H1 (cell line): ENCODE measurements at places on chromosomes 2 and 18.

DNA sequence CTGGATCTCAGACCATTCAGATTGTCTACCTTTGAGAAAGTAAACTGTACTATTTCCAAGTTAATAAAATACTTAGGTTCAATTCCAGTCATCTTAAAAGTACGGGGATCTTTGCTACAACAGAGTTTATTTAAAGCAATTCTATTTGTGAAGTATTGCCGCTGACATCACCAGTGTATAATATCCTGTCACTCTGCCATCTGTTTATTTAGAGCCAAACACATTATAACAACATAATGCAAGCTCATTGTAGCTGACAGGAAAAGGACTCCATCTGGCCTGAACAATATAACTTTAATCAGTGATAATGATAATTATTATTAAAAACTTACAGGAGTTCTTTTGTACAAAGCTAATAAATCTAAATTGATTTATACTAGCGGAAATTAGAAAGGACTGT is 786.8 kb downstream of the ERBB4 start:
- DNase-seq: no peak

DNA sequence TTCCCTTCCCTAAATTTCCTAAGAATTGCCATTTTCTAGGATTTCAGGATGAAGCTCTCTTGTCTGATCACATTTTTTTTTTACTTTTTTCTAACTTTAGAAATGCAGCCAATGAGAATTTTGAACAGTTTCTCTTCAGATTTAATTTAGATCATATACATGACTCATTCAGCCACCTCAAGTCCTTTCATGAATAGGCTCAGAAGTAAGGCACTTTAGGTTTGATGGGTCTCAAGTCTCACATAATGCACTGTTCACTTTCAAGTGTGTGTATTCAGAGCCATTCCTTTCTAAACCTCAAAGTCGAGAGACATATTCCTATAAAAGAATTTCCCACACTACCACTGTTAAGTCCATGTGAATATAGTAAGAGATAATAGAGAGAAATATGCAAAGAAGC is 614.1 kb upstream of the VRK2 start:
- no peak for DNase-seq

DNA sequence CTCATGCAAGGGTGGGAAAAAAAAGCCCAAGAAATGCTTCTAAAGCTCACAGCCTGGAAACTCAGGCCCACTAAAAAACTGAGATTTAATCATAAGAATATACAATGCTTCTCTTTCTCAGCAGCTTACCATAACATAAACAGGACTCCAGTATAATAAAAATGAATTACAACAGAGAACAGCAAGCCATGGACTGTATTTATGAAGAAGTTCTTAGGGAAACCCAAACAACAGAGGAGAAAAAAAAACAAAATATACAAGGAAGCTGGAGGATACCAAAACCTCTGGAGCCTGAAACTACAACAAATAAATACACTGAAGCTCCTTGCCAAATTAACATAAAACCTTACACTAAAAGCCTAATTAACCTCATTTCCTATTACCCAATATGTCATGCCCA is 187.8 kb downstream of the RDH14 start:
- no peak for DNase-seq

DNA sequence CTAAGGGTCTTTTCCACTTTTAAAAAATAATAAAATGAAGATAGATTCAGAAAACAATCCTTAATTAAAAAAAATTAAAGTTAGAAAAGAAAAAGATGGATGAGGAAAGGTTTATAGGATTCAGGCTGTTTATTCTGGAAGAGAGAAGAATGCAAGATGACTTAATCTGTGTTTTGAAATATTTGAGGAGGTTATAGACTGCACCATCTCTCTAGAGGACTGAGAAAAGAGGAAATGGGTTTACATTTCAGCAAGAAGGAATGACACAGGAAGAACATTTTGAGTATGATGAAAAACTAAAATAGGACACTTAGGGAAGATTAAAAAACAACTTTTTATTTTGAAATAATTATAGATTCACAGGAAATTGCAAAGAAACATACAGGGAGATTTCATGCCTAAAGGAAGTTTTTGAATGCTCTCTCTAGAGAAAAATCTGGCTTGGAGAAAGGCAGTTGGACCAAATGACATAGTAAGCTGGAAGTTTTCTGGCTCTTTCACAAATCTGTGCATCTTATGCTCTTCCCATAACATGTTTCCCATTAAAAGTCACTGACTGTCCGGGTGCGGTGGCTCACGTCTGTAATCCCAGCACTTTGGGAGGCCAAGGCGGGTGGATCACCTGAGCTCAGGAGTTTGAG is 75.0 kb downstream of the CERS6 start:
- DNase-seq: no peak

- no peak for DNase-seq
Observed at GRCh38 chr2:188272121-188272520, 19.6 kb upstream of the GULP1 start.

GRCh38 chr2:12340164-12340563 is 376.6 kb upstream of the TRIB2 start:
- DNase-seq: no peak

GRCh38 chr2:119586085-119586484 is 41.8 kb downstream of the CFAP221 start:
- no peak for DNase-seq

- no peak for DNase-seq
Observed at GRCh38 chr2:170216981-170217380, 39.0 kb downstream of the MYO3B start.

DNA sequence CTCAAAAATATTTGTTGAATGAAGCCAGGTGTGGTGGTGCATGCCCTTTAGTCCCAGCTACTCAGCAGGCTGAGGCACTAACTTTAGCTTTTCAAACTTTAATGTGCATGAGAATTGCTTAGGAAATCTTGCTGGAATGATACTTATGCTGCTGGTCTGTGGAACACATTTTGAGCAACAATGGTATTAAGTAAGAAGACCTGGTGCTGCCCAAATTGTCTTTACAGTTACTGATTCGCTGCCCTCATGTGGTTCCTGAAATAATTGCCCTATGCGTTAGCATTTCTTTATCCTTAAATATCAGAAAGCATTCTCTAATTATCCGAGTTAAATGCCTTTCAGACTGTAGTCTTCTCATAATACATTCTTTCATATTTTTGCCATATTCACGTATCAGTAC is 76.0 kb upstream of the SESTD1 start:
- no peak for DNase-seq
